ENCODE measurements at places on chromosomes 6 and 20.

GRCh38 chr6:145895802-145896201 lies 68.4 kb downstream of the SHPRH start:
- DNase-seq: no peak

- DNase-seq: no peak
These were observed 23.9 kb upstream of the YWHAB start for GRCh38 chr20:44861531-44862006.

DNA sequence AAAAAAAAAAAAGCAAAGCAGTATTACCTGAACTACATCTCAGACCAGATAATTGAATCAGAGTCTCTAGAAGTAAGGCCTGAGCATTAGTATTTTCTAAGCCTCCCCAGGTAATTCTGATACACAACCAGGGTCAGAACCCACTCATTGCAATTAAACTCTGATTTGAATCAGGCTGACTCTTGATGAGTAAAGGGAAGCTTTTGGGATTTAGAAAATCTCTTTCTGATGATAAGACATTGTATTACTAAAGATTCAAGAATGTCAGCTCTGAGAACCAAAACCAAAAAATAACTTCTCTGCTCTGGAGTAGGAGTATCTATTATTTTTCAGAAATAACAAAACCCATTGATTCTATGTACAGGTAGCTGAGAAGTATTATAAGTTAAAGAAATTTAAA lies 100.1 kb upstream of the COL21A1 start:
- no peak for DNase-seq

DNA sequence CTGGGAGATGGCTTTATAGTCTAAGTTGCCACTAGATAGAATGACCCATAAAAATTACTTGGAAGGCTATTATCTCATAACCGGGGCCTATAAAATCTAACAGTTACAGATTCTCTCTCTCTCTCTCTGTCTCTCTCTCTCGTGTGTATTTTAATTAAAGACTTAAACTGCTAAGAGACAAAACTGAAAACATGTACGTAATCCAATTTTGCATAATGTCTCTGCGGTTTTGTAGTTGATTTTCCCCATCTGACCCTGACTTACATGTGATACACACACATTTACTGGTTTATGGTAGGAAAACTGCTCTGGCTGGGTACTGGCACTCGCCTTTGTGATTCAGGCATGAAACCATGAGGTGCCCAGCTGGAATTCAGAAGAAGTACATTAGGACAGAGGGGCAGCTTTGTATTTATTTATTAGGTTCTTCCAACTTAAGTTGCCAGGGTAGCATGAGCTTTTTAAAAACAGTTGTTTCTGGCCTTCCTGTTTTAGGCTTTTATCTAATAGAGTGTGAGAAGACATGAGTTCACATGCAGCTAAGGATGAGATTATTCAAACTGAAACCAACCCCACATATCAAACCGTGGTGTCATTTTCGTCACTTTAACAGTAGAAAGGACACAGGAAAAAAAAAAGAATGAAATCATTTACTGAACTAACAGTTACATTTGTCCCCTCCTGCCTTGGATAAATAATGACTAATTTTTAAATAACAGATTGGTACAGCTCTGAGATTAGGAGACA lies 182.5 kb downstream of the GMPR start:
- peak; percentile 65 for DNase-seq

DNA sequence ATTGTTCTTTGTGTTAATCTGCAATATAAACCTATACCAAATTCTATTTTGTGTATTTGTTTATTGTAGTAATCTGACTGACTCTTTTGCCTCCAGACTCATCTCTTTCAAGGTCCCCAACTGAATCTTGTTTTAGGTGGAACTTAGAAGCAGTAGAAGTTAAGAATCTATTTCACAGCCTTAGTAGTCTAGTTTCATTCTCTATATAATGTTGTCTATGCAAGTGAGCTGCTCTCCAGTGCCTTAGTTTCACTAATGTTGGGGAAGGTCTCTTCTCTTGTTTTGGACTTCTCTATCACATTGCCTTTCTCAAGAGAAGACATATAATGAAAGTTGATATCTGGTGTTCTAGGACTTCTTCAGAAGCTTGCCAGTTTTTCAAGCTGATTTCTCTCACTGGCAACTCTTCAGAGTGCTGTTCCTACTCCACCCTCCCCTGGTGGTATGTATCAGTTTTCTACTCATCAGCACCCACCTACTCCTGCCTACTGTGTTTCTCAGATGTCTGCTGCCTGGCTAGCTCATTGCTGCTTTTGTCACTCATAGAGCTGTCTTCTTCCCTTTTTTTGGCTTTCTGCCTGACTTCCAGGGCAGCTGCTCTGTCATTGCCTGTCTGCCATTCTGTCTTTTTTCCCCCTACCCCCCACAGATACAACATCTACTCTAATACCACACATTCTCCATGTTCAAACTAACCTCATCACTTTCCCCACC lies 82.1 kb downstream of the PTPRA start:
- DNase-seq: no peak

DNA sequence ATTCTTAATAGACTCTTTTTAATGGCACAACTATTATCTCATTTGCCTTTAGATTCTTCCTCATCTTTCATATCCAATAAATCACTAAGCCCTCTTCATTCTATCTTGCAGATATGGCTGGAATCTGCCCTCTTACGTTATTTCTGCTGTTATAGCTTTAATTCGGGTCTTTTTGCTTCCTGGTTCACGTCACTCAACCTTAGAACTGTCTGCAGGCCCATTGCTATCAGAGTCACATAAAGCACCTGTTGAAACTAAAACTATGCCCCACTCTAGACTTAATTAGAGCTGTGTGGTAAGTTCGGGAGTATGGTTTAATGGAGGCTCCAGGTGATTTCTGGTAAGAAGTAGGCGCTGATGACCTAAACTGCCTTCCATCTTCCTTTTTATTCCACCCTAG lies 988 bp downstream of the QRSL1 start:
- DNase-seq: no peak
